ENCODE measurements at places on chromosomes 2 and 18. TPM values are rescaled to one million over a fixed set of nuclear protein-coding genes. Genes with fewer than 3 reads are reported as not detected.

The PSMA8 gene
- total RNA-seq: 1.7 TPM

The MDH1B gene
- 1.2 TPM for total RNA-seq

The IKZF2 gene
- 10.0 TPM for total RNA-seq

The SERPINB4 gene
- not detected for total RNA-seq

The SH2D6 gene
- total RNA-seq: 0.63 TPM

The INHBB gene
- total RNA-seq: not detected
